ENCODE measurements at places on chromosomes 5 and 9.

DNA sequence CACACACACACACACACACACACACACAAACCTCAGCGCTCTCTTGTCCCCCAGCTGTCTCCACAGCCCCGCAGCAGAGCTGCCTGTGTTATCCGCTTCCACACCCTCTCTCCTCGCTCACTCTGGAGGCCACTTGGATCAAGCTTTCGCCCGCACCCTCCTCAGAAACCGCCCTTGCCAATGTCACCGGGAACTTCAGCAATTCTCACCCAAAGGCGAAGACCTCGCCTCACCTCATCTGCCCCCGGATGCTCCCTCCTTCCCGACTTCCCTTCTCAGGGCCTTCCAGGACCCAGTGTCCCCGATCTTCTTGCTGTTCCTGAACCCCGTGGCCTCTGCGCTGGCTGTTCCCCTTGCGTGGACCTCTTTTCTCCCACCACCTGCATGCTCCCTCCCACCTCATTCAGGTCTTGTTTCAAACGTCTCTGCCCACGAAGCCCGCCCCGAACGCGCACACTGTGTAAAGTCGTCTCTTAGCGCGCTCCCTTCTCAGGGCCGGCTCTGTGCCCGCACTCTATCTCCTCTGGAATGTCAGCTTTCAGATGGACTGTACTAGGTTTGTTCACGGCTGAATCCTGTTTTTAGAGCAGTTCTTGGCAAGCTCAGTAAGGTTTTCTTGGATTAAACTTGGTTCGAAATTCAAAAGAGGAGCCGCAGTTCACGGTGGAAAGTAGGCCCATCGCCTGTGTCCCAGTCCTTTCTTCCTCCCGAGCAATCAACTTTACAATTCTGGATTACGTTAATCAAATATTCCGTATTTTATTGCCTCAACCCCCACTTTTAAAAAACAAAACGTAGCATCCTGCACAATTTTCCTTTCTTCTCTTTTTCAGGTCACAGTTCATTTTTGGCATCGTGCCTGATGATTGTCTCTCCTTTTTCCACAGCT is 1.0 kb upstream of the TRIM7 start:
- no peak for DNase-seq

DNA sequence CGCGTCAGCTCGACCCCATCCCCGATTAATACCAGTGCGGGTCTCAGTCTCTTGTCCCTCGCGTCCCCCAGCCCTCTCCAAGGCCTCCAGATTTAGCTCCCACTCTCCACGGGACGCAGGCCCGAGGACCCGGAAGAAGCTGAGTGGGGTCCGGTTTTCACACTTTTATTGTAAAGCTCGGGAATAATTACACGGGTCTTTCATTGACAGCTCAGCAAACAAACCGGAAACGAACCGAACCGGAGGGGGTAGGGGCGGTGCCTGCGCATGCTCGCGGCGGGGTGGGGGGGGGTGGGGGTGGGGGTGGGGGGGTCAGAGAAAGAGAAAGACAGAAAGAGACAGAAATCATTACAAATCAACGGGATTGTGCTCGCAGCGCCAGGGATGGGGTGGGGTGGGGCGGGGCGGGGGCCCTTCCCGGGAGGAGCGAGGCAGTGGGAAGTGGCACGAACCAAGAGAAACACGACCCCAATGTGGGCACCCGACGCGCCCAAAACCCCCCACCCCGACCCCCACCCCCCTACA is 27.9 kb downstream of the PCDH1 start:
- no peak for DNase-seq

GRCh38 chr5:104049752-104050151 is 487.2 kb upstream of the NUDT12 start:
- peak; percentile 49 for DNase-seq

DNA sequence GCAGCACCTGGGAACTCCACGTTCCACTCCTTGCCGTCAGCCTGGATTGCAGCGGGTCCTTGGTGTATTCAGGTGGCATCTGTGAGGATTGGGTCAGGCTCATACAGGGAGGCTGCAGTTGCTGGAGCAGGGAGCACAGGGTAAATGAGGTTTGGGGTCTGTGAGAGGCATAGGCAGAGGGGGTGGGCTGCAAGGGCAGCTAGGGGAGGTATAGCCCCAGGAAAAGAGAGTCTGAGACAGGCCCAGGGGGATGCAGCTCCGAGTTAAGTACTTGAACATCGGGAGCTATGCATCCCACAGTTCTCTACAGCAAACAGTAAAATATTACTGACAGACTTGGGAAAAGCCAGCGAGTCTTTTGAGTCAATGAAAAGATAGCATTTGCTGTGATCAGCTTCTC is 101.6 kb downstream of the TRIO start:
- no peak for DNase-seq
